ENCODE measurements at places on chromosomes 7 and 10. TPM values are rescaled to one million over a fixed set of nuclear protein-coding genes. Genes with fewer than 3 reads are reported as not detected.

TES gene
- 32.9 TPM for total RNA-seq

KIF11 gene
- 6.5 TPM for total RNA-seq

CYP26C1 gene
- 4.7 TPM for total RNA-seq

SPDYE5 gene
- not detected for total RNA-seq

PLCE1 gene
- total RNA-seq: 3.2 TPM

ZNHIT1 gene
- 135 TPM for total RNA-seq

ANLN gene
- total RNA-seq: 29.0 TPM

GNGT1 gene
- total RNA-seq: not detected

COX19 gene
- 5.3 TPM for total RNA-seq

BTBD16 gene
- not detected for total RNA-seq

PROSER2 gene
- total RNA-seq: 9.1 TPM

ATP6V0A4 gene
- total RNA-seq: not detected

SDK1 gene
- total RNA-seq: 0.72 TPM

TRIM50 gene
- not detected for total RNA-seq

FKBP6 gene
- not detected for total RNA-seq

STEAP4 gene
- 2.0 TPM for total RNA-seq

ZNF479 gene
- total RNA-seq: not detected

SPDYE1 gene
- not detected for total RNA-seq

FGF8 gene
- total RNA-seq: not detected

CEP41 gene
- total RNA-seq: 6.9 TPM

FGL2 gene
- total RNA-seq: 0.97 TPM
